Stimulated activated CD4-positive, alpha-beta T cell treated with anti-CD3 and anti-CD28 coated beads, Interleukin-1b, Interleukin-23, amount 100 ng/mL, for 1 hour (primary cell): ENCODE measurements at places on chromosomes 6 and 20.

GRCh38 chr20:58161192-58161591 is 67.3 kb downstream of the ANKRD60 start:
- DNase-seq: no peak

DNA sequence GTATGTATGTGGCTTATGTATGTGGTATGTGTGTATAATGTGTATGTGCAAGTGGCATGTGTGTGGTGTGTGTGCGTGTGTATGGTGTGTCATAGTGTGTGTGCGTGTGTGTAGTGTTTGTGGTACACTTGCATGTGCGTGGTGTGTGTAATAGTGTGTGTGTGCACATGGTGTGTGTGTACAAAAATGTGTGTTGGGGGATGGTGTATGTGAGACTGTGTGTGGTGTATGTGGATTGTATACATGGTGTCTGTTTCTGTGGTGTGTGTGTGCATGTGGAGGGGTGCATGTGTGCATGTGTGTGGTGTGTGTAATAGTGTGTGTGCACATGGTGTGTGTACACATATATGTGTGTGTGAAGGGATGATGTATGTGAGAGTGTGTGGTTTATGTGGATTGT is 21.5 kb downstream of the MAFB start:
- no peak for DNase-seq

- DNase-seq: no peak
Observed at GRCh38 chr6:101403216-101403945, 9.9 kb downstream of the GRIK2 start.

- no peak for DNase-seq
Observed at GRCh38 chr20:41654292-41654691, 36.1 kb upstream of the CHD6 start.

DNA sequence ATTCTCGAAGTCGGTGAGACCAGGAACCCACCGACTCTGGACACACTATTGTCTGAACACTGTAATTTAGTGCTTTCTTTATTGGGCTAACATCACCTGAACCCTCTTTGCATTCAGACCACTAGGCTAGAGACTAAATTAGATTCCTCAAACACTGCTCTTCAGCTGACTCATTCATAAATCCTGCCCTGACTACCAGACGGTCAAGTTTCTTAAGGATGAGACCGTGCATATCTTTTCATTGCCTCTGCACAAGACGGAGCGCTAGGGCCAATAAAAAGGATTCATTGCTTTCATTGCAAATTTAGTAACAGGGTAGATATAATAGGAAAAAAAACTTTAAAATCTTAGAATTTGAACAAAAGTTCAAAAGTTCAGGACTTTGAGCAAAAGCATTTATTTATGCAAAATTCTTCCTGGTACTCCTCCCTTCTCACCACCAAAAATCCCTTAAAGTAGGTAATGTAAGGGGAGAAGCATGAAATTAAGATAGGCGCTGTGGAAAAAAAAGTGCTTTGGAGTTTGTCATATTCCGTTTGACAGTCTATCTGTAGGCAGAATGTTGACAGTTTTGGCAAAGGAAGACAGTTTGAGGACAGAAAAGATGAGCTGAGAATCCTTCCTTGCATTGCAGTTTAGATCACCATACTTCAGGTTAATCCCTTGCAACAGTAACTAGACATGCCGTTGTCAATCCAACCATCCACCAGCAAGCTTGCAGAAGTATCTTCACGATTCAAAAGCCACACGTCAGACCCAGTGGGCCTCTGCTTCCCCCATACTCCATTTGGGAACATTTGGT is 328.6 kb upstream of the JARID2 start:
- no peak for DNase-seq

DNA sequence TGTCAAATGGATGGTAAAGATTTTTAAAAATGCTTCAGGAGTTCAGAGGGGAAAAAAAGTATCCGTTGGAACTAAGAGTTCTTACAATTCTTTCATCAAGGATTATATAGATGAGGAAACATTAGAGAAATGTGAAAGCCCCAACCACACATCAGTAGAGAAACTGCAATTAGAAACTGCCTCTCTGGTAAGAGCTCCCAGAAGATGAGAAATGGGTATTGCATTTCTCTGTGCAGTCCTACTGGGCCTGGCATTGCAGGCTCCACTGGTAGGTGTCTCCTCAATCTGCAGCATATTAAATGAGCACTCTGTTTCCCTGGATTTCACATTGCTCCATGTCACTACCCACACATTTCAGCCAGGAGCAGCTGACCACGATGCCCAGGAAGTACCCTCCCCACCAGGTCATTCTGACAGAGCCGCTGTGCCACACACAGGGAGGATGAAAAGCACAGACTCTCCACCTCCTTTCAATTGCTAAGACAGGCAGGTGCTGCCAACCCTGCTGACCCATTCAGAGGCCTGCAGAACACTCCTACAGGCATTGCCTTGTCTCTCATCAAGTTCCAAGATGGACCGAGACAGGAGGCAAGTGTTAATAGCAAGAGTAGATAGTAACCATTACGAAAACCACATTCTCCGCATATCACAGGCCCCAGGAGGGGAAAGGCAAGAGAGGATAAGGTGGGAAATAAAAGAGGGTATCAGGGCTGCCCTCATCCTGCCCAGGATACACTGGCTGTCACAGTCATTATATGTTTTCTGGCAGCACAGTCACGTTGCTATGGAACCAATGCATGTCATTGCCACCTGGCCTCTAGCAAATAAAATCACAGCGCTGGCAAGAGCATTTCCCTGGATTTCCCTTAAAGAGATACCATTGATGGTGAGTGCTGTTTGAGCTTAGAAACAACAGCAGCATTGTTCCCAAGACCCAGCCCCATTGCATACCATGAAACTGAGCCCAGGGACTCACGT is 241.7 kb downstream of the ATXN1 start:
- DNase-seq: no peak

- no peak for DNase-seq
Observed at GRCh38 chr6:863831-864230, 170.9 kb upstream of the EXOC2 start.

GRCh38 chr6:83160167-83160566 is 32.9 kb downstream of the PGM3 start:
- DNase-seq: no peak

GRCh38 chr6:8855411-8855810 is 420.1 kb upstream of the SLC35B3 start:
- no peak for DNase-seq

GRCh38 chr6:162721404-162721687 is 6.2 kb downstream of the PRKN start:
- no peak for DNase-seq

DNA sequence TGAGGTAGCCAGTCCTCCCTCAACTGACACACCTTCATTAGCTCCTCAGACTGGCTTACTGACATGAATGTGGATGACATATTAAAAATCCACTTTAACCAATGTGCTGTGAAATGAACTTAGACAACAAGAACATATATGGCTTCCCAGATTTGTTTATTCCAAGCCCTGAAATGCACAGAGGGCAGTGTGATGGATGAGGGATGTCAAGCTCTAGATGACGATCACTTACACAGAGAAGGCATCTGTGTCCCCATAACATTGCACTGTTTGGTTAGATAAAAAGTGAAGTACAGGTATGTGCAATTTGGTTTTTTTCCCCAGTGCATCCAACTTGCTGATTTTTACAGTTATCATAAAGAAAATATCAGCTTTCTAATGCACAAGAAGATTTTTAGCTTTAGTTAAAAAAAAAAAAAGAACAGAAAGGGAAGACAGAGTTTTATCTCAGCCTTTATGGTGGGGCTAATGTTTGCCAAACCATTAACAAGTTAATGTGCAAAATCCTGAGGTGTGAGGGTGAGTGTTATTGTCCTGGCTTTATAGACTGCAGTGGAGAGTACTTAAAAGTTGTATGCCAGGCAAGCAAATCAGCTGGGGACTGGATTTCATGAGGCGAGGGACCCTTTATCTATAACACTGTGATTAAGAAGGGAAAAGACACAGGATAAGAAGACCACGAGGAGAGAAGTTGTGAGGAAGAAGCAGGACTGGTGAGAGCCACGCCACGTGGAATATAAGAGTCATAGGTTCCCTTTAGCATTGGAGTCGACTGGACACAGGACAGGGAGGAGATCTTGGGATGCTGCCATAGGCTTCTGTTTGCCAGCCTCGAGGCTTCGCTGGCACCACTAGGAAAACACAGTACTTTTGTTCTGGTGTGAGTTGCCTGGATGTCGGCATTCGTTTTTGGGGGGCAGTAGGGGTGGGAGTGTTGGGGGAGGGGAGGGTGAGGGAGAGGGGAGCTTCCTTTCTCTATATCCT is 90.0 kb upstream of the BACH2 start:
- no peak for DNase-seq

- DNase-seq: no peak
Observed at GRCh38 chr6:28943557-28944411, 20.0 kb upstream of the TRIM27 start.

DNA sequence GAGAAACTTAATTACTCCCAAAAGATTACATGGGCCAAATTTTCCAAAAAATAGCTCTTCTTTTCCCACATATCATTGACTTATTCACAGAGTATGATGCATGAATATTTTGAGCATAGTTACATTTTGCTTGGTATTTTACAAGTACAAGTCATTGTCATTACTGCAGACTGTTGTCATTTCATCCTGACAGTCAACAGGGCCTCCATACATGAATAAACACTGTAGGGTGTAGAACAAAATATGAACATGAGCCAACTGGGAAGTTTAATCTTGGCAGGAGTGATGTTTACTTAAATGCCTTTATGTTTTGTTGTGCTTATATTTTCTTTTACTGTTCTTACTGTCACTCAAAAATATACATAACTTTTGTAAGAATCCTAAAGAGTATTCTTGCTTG is 340.7 kb downstream of the ADGRB3 start:
- DNase-seq: no peak

DNA sequence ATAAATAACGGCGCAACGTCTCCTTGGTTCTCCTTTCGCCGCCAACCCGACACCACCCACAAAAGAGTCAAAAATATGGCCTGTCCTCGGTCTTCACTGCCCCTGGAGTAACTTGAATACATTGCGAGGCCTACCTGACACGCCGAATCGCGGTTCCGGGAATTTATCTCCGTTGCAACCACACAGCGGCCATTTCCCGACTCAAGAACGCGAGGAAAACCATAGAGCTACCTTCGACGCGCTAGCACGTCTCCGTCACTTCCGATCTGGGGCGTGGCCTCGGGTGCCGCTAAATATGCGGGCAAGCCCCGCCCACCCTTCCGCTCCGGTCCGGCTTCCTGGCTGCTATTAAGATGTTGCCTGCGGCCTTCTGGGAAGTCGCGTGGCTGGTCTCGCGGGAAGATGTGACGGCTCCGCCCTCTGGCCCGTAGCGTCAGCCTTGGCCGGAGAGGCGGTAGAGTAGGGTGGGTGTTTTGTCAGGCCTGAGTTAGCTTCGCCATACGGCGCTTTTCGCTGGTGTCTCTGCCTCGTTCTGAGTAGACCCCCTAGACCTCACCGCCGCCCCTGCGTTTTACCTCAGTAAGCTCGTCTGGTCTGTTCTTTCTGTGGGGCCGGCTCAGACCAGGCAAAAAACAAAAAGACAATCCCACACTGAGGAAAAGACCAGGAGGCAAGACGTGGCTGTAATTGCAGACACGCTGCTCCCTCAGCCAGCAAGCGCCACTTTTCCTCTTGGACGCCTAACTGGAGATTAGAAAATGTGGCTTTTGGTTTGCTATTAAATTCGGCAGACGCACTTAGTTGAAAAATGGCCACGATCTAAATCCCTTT is at the start of gene BCLAF1:
Gene BCLAF1 (minus strand): TSS at position 268 of the 831 bp plus-strand sequence. CDS start 9,980 bp downstream, outside the sequence.
- peak; percentile 99 for DNase-seq

GRCh38 chr6:31734821-31735406 is 1.4 kb downstream of the CLIC1 start:
- DNase-seq: no peak

GRCh38 chr20:19806806-19807190 is 48.7 kb downstream of the RIN2 start:
- no peak for DNase-seq

GRCh38 chr20:969868-970267 is 32.2 kb downstream of the RSPO4 start:
- DNase-seq: no peak

DNA sequence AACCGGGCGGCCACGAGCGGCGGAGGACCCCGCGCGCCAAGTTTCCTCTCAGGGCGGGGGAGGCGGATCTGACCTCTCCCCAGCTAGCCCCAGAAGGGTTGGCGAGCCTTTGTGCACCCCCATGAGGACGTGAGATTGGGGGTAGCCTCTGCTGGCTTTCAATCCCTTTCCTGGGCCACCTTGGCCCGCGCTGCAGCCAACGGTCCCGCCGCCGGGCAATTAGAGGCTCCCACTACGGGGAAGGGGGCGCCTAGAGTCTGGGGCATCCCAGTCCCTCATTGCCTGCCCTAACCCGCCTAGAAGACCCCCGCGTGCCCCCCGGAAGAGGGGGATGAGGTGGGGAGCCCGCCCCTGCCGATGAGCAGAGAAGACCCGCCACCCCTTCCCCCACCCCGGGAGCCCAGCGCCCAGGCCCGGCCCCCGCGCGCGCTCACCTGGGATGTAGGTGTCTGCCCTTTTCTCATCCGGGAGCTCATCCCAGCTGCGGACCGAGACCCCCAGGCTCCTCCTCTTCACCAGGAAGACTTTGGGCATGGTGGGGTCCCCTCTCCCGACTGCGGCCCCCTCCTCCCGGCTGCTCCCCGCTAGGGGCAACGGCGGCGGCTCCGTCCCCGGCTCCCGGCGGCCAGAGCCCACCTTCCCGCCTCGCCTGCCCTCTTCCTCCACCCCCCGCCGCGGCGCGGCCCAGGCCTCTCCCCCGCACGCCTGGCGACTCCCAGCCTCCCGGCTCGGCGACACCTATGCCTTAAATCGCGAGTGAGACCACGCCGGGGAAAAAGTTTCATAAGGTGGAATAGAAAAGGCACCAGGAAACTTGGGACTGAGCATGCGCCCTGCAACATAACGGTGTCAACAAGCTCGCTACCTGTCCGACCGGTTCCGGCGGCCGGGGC is at the start of gene OVOL2:
Gene OVOL2 (minus strand): TSS at position 816 of the 893 bp plus-strand sequence. CDS start 282 bp downstream, at position 534.
- no peak for DNase-seq

DNA sequence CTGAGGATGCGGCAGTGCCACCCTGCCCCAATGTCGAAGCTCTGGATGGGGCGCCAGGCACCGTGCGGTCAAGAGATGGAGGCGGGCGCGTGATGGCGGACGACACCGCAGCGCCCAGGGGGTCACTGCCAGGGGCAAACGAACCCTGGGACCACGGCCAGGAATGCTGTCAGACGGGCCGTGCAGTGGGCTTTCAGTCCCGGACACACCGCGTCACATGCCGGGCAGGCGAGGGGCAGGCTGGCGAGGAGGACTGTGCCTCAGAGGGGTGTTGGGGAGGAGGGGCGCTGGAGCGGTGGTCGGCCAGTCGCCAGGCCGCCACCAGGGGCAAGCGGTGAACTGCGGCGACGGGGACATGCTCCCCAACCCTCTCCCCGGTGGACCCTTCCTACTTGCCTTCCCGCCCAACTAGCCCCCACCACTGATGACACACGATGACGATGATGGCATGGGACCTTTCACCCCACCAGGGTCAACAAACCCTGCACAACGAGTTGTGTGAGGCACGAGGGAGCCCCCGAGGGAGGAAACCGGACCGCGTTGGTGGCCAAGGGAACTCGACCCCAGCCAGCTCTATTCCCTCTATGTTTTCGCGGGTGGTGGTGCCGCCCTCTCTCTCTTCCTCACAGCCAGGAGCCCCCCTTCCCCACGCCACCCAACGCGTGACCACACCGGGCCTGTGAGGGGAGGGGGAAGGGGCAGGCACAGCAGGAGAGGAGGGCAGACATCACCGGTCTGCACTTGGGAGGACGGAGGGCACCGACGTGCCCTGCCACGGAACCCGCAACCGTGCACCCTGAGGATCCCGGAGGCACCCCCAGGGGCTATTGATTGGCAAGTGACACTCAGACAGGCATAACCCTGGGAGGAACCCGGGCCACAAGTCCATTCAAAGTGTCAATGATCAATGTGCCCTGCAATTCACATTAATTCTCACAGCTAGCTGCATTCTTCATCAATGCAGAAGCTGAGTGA is 1960.9 kb upstream of the DEFB115 start:
- DNase-seq: no peak
